Stimulated activated CD8-positive, alpha-beta memory T cell treated with anti-CD3 and anti-CD28 coated beads, Interleukin-15, amount 100 ng/mL, for 24 hours (primary cell): ENCODE measurements at places on chromosomes 2 and 18.

- DNase-seq = no peak
These were observed 117.4 kb upstream of the ITGB6 start for GRCh38 chr2:160317181-160318099.

GRCh38 chr2:234247453-234248180, 197.1 kb downstream of the SPP2 start:
- no peak for DNase-seq

DNA sequence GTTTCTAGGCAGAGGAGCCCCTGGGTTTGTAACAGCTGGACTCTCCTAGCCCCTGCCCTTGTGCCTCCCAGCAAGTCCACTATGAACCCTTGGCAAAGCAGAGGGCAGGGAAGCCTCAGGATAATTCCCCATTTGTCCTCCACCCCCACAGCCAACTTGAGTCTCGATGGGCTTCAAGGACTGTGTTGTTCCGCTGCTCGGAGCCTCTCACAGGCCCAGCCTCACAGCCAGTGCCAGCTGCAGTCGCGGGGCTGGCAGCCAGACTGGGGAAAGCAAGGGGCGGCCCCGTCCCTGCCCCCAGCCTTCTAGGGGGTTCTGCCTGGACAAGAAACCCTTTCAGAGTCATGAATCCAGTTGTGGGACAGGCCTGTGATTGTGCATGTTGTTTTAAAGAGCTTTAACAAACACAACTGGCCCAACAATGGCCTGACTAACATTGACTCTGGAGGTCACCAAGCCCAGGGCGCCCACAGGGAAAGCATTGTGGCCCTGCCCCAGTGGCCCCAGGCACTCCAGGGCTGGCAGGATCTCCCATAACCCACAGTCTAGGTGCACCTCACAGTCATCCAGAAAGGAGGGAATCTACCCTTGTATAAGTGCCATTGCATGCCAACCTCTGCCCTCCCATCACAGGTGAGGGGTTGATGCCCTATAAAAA, 71.8 kb upstream of the DAPL1 start:
- DNase-seq = no peak

DNA sequence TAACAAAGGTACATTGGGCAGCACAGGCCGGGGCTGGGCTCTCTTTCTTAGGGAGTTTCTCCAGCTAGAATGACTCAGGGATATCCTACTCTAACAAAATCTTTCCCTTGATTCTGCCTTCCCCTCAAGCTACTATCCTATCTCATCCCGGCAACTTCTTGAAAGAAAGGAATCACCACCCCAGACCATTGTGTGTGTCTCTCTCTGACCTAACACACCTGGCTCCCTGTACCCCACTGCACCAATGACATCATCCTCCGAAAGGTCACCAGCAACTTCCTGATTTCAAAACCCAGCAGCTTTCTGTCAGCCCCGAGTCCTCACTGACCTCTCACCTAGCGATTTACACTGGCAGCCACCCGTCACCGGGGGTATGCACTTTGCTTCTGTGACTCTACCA, 72.1 kb upstream of the MAP4K4 start:
- no peak for DNase-seq

DNA sequence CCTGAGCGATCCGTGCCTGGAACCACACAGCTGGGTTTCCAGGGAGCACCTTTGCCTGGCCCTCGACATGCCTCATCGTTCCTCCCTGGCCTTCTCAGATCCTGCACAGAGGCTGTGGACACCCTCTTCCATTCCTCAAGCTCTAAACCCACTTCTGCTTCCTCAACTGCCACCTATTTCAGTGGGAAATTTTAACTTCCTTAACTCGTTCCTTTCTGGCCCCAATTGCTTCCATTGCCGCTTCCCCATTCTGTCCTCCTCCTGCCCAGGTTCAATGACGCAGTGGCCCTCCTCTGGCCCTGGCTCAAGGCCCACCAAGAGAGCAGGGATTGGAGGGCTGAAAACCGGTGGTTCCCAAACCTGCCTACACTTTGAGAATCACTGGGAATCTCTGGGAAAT, 4.8 kb upstream of the B3GNT7 start:
- no peak for DNase-seq

DNA sequence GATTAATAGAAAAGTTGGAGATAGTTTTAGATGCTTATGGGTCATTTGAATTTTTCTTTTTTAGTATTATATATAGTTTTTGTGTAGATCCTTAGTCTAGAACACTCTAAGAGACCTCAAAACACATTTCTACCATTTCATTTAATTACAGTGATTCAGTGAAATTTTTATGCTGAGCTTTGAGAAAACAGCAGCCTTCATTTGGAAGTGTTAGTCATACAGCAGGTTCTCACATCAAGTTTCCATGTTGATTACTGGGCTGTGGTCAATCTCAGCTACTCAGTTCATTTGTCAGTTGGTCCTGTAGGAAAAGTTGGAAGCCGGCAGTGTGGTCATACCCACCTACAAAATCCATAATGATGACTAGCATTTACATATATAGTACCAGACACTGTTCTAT, 37.9 kb downstream of the MAP3K19 start:
- no peak for DNase-seq

GRCh38 chr2:203059567-203060240, 45.0 kb downstream of the NBEAL1 start:
- no peak for DNase-seq

DNA sequence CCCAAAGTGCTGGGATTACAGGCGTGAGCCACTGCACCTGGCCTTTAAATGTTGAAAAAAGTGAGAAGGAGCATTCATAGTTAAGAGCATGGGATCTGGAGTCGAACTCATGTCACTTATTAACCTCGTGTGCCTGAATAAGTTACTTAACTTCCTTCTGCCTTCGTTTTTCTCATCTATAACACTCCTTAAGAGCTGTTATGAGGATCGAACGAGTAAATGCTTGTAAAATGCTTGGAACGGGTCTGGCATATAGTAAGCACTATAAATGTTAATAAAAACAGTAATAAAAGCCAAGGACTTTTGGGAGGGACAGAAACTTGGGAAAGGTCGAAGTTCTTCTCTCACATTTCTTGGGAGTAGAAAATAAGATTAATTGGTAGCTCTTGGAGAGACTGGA, 40.8 kb downstream of the RAB10 start:
- DNase-seq = no peak

GRCh38 chr18:38923540-38923939, 1357.9 kb upstream of the CELF4 start:
- DNase-seq = no peak

DNA sequence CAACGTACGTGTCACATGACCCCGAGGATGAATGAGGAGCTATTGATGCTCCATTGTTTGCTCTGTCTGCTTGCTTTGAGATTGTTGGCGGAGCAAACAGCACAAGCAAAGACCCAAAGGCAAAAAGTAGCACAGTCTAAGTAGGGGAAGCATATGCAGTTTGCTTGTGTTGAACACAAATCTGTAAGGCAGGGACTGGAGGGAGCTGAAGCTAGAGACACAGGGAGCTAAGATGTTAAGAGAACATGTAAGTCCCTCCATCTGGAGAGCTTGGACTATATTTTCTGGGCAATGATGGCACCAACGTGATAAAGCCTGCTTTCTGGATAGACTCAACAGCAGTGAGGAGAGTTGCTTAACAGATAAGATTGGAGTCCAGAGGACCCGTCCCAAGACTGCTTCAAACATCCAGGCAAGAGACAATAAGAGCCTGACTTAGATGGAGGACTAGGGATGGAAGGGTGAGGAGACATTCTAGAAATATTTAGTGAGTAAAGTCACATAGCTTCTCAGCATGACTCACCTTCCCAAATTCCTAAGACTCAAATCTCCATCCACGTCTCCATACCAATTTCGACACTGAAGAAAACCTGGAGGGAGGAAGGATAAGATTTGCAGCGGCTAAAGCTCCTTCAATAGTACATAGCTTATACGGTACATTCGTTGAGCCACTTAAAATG, 88.1 kb upstream of the KLF7 start:
- no peak for DNase-seq

GRCh38 chr2:38097988-38098385, 22.0 kb upstream of the CYP1B1 start:
- no peak for DNase-seq

DNA sequence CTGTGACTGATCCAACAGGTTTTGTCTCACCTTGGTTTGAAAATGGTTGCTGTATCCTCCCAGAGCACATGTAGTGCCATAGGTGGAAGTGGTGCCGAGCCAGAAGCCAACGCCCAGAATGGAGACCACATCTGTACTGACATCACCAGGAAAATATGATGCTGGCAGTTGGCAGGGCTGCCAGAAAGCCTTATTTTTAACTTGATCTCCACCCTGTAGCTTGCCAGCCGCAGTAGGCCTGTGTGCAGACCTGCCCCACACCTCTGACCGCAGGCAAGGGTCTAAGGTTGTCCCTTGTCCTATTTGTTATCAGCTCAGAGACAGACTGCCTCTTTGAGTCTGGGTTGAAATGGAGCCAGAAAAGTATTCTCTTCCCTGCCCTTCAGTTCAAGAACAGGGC, 123.5 kb upstream of the EML6 start:
- DNase-seq = no peak

- no peak for DNase-seq
These were observed 82.5 kb downstream of the MGAT5 start for GRCh38 chr2:134336352-134336751.
